ENCODE measurements at places on chromosomes 4 and X. TPM values are rescaled to one million over a fixed set of nuclear protein-coding genes. Genes with fewer than 3 reads are reported as not detected.

Gene ZXDA
- total RNA-seq, result 2.5 TPM

Gene STATH
- not detected for total RNA-seq

Gene TLR6
- total RNA-seq, result 1.1 TPM

DNA sequence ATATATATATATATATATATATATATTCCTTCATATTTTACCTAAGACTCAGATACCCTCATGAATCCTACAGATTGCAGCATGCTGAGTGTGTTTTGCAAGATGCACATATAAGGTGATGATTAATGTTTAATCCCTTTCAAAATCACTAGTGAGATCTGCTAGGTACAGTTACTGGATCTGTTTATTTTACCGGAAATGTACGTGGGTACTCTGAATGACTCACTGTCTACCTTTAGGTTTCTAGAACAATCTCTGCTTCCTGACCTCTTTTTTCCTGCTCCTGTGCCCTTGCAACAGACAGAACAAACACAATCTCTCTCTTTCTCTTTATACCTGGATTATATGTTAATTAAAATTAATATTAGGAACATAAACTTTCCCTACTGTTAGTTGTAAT lies 379.6 kb downstream of the FAM133A start:
- DNase-seq, result no peak
- no peaks in the 10 kb centered on the region for H3K4me1 ChIP-seq
- no peak overlapping the region for H3K4me3 ChIP-seq
- H3K36me3 ChIP-seq, result no peaks in the 10 kb centered on the region
- H3K27ac ChIP-seq, result no peak overlapping the region

- no peaks in the 10 kb centered on the region for H3K36me3 ChIP-seq
- H3K27me3 ChIP-seq, result no peaks in the 10 kb centered on the region
- H3K4me3 ChIP-seq, result no peak overlapping the region
- no peak for DNase-seq
- H3K27ac ChIP-seq, result no peak overlapping the region
These were observed 372.3 kb upstream of the F9 start for GRCh38 chrX:139158256-139158655.

DNA sequence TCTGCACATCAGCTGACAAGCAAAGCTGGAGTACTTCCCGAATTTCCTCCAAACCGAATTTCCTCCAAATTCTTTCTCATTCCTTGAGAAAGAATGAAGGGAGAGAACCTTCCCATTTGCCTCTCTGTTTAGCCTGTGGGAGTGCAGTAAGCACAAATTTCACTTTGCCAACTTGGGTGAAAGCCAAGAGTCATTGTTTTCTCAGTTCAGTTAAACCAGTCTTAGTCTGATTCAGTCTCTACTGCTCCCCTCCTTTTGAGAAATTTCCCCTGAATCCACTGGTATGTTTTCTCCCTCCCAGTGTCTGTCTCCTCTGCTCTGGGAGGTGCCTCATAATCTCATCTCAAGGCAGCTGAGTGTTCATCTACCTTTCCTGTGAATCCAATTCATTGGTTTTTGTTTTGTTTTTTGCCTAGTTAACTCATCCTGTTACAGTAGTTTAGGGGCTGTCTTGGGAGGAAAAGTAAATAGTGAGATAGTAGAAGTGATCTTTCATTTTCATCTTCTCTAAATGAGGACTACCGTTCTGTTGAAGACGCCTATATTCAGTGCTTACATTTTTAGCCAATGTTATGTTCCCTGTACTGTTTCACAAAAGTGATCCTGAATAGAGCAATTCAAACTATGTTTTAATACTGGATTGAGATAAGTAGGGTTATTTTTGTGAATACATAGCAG lies 49.0 kb downstream of the SYTL5 start:
- no peaks in the 10 kb centered on the region for H3K4me1 ChIP-seq
- H3K27me3 ChIP-seq, result peaks cover 2% of the 10 kb centered on the region
- H3K36me3 ChIP-seq, result no peaks in the 10 kb centered on the region
- no peak overlapping the region for H3K4me3 ChIP-seq

Gene ATP2B3
- not detected for total RNA-seq

DNA sequence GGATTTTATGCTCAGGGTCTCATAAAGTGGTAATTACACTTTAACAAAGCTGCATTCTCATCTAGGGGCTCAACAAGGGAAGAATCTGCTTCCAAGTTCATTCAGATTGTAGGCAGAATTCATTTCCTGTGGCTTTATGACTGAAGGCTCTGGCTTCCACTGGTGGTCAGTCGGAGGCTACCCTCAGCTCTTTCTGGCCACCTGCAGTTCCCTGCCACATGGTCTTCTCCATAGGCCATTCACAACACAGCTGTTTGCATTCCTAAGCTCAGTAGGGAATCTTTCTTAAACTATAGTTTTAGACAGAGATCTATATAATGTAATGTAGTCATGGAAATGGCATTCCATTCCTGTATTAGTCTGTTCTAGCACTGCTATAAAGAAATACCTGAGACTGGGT lies 973.0 kb upstream of the SLIT2 start:
- H3K4me3 ChIP-seq, result no peak overlapping the region
- H3K27ac ChIP-seq, result no peak overlapping the region
- H3K4me1 ChIP-seq, result no peaks in the 10 kb centered on the region
- no peaks in the 10 kb centered on the region for H3K27me3 ChIP-seq

Gene ANAPC10
- 26.7 TPM for total RNA-seq

GRCh38 chrX:50771382-50771781 lies 42.6 kb downstream of the SHROOM4 start:
- no peak for DNase-seq
- no peaks in the 10 kb centered on the region for H3K27me3 ChIP-seq
- H3K36me3 ChIP-seq, result no peaks in the 10 kb centered on the region
- no peak overlapping the region for H3K4me3 ChIP-seq
- H3K27ac ChIP-seq, result no peak overlapping the region

Gene RIPPLY1
- total RNA-seq, result not detected

- H3K36me3 ChIP-seq, result no peaks in the 10 kb centered on the region
- H3K27ac ChIP-seq, result peak within 1 kb of the TSS; percentile 90
- H3K4me1 ChIP-seq, result peaks cover 14% of the 10 kb centered on the region
- peak; percentile 80 for DNase-seq
- peaks cover 2% of the 10 kb centered on the region for H3K27me3 ChIP-seq
These were observed at the start of gene SLC25A43 for GRCh38 chrX:119398974-119399771. TSS of gene SLC25A43 (plus strand) at chrX:119399336. CDS start at chrX:119399404, 68 bp downstream.

Gene SPANXD
- total RNA-seq, result not detected

DNA sequence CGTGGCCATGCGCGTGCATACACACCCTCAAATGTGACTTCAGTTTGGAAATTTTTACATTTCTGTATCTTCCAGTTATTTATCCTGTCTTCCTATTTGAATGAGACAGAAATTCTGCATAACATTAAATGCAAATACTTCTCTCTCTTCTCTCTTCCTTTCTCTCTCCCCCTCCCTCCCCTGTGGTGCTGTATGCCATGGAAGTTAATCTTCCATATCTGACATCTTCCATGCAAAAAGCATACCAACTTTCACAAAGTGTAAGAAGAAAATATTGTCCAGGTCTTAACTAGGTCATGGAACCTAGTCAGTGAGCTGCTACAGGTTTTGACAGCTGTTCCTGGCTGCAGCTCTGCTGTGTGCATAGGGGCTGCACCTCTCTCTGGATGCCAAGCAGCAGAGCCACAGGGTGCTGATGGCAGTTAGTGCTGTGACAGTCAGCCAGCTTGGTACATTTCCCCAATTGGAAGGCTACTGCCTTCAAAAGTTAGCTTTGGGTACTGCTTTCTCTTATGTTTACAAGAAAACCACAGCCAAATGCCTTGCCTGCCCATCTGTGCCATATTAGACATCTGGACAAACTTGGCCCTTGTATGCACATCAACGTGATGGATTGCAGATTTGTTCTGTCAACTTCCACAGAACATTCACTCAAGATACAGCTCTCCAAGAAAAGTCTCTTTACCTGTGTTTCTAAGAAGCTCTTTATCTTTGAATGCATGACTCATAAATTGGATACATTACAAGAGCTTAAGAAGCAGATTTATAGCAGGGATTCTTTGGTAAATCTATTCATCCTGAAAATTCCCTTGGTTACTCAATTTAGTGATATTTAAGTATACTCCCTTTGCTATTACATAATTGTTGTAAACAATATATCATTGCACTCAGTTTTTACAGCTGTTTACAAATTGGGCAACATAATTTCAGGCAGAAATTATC lies 623.8 kb downstream of the EPHA5 start:
- no peak overlapping the region for H3K27ac ChIP-seq
- H3K4me3 ChIP-seq, result no peak overlapping the region
- no peaks in the 10 kb centered on the region for H3K27me3 ChIP-seq
- H3K4me1 ChIP-seq, result no peaks in the 10 kb centered on the region
- DNase-seq, result no peak

- H3K36me3 ChIP-seq, result peaks cover 2% of the 10 kb centered on the region
- no peaks in the 10 kb centered on the region for H3K27me3 ChIP-seq
- H3K4me3 ChIP-seq, result no peak overlapping the region
- no peak for DNase-seq
- no peaks in the 10 kb centered on the region for H3K4me1 ChIP-seq
These were observed 25.0 kb downstream of the ADGRA3 start for GRCh38 chr4:22490718-22491315.

All from activated CD4-positive, alpha-beta T cell treated with anti-CD3 and anti-CD28 coated beads, Interleukin-2, amount 10 ng/mL, durations not matched to agents 24 days and 14 days (primary cell).